ENCODE measurements at places on chromosomes 4 and X. TPM values are rescaled to one million over a fixed set of nuclear protein-coding genes. Genes with fewer than 3 reads are reported as not detected.

GRCh38 chr4:53479736-53480525, 102.5 kb downstream of the FIP1L1 start:
- no peak overlapping the region for H3K27ac ChIP-seq
- H3K27me3 ChIP-seq = no peaks in the 10 kb centered on the region
- H3K36me3 ChIP-seq = no peaks in the 10 kb centered on the region
- DNase-seq = no peak

DNA sequence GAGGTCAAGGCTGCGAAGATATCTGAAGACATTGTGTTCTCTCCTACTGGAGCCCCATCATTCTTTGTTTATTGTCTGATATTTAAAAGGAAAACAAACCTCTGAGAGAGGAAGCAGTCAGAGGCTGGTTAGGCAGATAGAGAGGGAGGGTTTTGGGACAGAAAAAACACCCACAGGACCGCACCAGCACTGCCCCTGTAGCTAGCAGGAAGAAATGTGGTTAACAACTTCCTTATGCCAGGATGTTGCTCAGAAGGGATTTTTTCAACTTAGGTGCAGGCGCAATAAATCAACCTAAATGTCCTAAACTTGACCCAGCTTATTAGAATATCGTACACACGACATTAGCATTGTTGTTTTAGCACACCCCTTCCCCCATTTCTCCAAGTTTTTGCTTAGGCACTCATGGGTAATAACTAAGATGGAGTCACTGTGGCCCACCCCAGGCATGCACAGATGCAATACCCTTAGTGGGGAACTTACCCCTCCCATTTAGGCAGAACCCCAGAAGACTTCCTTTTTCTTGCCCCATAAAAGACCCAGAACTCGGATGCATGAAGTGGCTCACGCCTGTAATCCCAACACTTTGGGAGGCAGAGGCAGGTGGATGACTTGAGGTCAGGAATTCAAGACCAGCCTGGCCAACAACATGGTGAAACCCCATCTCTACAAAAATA, 2.8 kb upstream of the ZNF718 start:
- no peaks in the 10 kb centered on the region for H3K27me3 ChIP-seq
- H3K4me1 ChIP-seq = no peaks in the 10 kb centered on the region
- peak overlapping the region; percentile 0 for H3K4me3 ChIP-seq
- peak overlapping the region; percentile 73 for H3K27ac ChIP-seq

DNA sequence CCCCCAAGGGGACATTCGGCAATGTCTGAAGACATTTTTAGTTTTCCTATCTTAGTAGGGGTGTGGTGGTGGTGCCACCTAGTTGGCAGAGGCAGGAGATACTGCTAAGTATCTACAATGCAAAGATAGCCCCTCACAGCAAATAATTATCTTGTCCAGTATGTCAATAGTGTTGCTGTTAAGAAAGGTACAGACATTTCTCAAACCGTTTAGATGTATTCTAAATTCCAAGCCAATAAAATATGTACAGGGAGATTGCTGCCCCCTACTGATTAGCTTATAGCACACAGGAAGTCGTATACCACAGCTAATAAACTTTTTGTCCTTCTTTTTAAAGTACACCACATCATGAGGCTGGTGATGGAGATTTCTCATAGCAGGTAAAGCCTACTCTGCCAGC, 260.5 kb downstream of the TMA16 start:
- no peaks in the 10 kb centered on the region for H3K36me3 ChIP-seq
- H3K27me3 ChIP-seq = no peaks in the 10 kb centered on the region
- H3K27ac ChIP-seq = no peak overlapping the region
- H3K4me1 ChIP-seq = no peaks in the 10 kb centered on the region

GRCh38 chr4:154368060-154368459, 123.5 kb downstream of the DCHS2 start:
- no peak for DNase-seq
- no peak overlapping the region for H3K4me3 ChIP-seq
- H3K27me3 ChIP-seq = peaks cover 4% of the 10 kb centered on the region
- no peaks in the 10 kb centered on the region for H3K36me3 ChIP-seq
- no peaks in the 10 kb centered on the region for H3K4me1 ChIP-seq

UGT2A1 gene
- not detected for total RNA-seq

- no peaks in the 10 kb centered on the region for H3K4me1 ChIP-seq
- no peak for DNase-seq
- H3K36me3 ChIP-seq = no peaks in the 10 kb centered on the region
- no peak overlapping the region for H3K27ac ChIP-seq
Measured at GRCh38 chrX:22095286-22095685, 63.2 kb downstream of the PHEX start.

GATA1 gene
- total RNA-seq = 0.44 TPM

DNA sequence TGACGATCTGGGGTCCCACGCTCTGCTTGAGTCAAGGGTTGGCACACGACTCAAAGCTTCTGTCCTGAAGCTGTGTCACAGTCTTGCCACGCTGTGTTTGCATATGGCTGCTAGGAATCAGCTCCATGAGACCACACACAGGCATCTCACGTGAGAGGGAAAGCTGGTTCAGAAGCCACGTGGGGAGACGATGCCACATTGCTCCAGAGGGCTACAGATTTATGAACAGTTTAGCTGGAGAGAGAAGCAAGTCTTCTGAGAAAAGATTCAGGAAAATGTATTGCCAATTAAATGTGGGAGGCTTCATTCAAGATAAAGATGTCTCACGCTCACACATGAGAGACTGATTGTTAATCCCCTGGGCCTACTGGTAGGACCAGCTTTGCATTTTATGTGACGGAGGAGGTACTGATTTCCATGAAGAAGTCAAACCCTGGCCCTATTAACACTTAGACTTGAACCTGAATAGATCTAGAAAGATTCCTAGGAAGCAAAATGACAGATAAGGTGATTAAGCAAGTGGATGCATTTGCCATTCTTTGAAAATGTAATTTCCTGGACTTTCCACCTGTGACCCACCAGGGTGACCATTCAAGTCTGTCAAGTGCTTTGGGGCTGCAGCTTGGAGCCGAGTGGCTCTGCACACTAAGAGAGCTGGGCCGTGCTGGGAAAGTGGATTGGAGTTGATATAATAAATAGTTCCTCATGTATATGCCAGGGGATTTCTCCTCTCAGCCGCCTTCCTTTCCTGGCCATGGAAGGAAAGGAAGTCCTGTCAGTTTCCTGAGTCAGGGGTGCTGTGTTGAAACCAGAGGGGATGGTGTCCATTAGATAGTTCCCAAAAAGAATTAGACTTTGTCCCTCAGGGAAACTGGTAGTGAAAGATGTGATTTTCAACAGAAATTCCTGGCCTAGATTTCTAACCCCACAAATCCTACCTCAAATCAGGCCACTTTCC, 29.0 kb downstream of the ENPP6 start:
- H3K27me3 ChIP-seq = no peaks in the 10 kb centered on the region
- H3K4me3 ChIP-seq = no peak overlapping the region
- H3K36me3 ChIP-seq = no peaks in the 10 kb centered on the region

- no peaks in the 10 kb centered on the region for H3K4me1 ChIP-seq
- DNase-seq = no peak
- H3K4me3 ChIP-seq = no peak overlapping the region
- H3K36me3 ChIP-seq = no peaks in the 10 kb centered on the region
- no peaks in the 10 kb centered on the region for H3K27me3 ChIP-seq
Measured at GRCh38 chrX:115939070-115939469, 231.5 kb upstream of the AGTR2 start.

SMIM10L2A gene
- 3.2 TPM for total RNA-seq

DNA sequence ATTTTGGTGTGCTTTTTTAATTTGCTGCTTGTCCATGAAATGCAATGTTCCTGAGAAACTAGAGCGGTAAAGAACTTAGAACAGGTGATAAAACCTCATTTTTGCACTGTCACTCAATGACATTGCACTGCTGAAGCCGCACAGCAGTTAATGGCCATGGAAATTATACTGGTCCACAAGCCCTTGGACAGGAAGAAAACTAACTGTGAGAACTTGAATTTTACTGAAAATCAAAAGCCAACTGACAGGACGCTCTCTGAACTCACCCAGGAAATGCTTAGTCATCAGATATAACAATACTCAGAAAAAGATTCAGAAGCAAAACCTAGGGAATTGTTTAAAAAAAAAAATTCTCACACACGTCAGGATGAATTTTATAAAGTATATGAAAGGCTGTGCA, 246.4 kb upstream of the SLC7A11 start:
- H3K27ac ChIP-seq = no peak overlapping the region
- no peaks in the 10 kb centered on the region for H3K27me3 ChIP-seq
- no peak for DNase-seq
- H3K36me3 ChIP-seq = no peaks in the 10 kb centered on the region
- no peak overlapping the region for H3K4me3 ChIP-seq

- no peak overlapping the region for H3K27ac ChIP-seq
- no peak overlapping the region for H3K4me3 ChIP-seq
Measured at GRCh38 chrX:152915541-152916241, 17.8 kb downstream of the ZNF185 start.

IQSEC2 gene
- 1.4 TPM for total RNA-seq

GRCh38 chr4:140137671-140138070, 16.3 kb downstream of the MAML3 start:
- DNase-seq = no peak
- H3K27ac ChIP-seq = no peak overlapping the region
- no peaks in the 10 kb centered on the region for H3K27me3 ChIP-seq
- no peak overlapping the region for H3K4me3 ChIP-seq
- H3K4me1 ChIP-seq = peaks cover 18% of the 10 kb centered on the region

GRCh38 chrX:154021131-154021611, 1.5 kb upstream of the IRAK1 start:
- no peak overlapping the region for H3K4me3 ChIP-seq
- no peak for DNase-seq
- H3K4me1 ChIP-seq = peaks cover 37% of the 10 kb centered on the region
- no peak overlapping the region for H3K27ac ChIP-seq

BCORL1 gene
- 12.6 TPM for total RNA-seq

GIMD1 gene
- not detected for total RNA-seq

GRCh38 chr4:53767482-53767881, 176.2 kb upstream of the LNX1 start:
- no peaks in the 10 kb centered on the region for H3K36me3 ChIP-seq
- no peaks in the 10 kb centered on the region for H3K4me1 ChIP-seq
- no peak for DNase-seq
- H3K27ac ChIP-seq = no peak overlapping the region
- no peak overlapping the region for H3K4me3 ChIP-seq

- H3K4me1 ChIP-seq = no peaks in the 10 kb centered on the region
- H3K36me3 ChIP-seq = no peaks in the 10 kb centered on the region
- H3K27ac ChIP-seq = peak overlapping the region; percentile 49
- H3K4me3 ChIP-seq = peak overlapping the region; percentile 10
Measured at GRCh38 chrX:41382714-41383645, 49.0 kb downstream of the DDX3X start.

DNA sequence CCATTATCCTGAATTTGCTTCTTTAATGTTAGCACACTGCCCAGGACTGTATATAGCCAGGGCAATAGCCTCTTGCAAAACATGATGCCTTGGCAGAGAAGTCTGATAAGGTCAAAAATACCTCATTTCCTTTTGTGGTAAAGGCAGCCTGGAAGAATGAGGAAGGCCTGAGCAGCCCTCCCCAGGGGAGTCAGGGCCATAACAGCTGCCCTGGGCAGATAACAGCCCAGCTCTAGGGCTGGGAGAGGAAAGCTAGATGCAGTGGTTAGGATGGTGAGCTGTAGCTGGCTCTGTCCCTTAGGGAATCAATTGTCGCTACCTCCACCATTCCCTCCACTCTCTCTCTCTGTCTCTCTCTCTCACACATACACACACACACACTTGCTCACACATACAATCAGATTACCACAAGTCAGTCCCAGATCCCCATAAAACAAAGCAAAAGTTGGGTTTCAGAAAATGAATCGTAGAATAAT, 29.2 kb downstream of the EFHC2 start:
- H3K27me3 ChIP-seq = no peaks in the 10 kb centered on the region
- H3K36me3 ChIP-seq = no peaks in the 10 kb centered on the region
- no peak for DNase-seq
- no peak overlapping the region for H3K27ac ChIP-seq
- H3K4me3 ChIP-seq = no peak overlapping the region

- DNase-seq = no peak
- no peaks in the 10 kb centered on the region for H3K27me3 ChIP-seq
- H3K36me3 ChIP-seq = peaks cover 29% of the 10 kb centered on the region
- H3K4me1 ChIP-seq = peaks cover 70% of the 10 kb centered on the region
- no peak overlapping the region for H3K4me3 ChIP-seq
- peak overlapping the region; percentile 21 for H3K27ac ChIP-seq
Measured at GRCh38 chr4:108094923-108095482, 73.7 kb downstream of the LEF1 start.

DNA sequence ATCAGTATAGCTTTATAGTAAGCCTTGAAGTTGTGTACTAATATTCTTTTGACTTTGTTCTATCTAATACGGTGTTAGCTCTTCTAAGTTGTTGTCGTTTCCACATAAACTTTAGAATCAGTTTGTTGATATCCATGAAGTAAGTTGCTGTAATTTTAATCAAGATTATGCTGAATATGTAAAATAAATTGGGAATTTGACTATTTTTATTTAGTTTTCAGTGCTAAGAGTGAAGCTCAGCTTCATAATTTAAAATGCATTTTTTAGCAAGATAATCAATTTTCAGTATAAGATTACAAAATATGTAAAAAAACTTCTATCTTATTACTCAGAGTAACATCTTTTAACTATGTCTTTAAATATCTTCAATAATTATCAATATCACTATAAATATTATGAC, 1374.8 kb downstream of the PCDH7 start:
- no peaks in the 10 kb centered on the region for H3K4me1 ChIP-seq
- H3K27ac ChIP-seq = no peak overlapping the region

- no peaks in the 10 kb centered on the region for H3K4me1 ChIP-seq
- no peaks in the 10 kb centered on the region for H3K36me3 ChIP-seq
- H3K27me3 ChIP-seq = no peaks in the 10 kb centered on the region
- no peak overlapping the region for H3K4me3 ChIP-seq
- no peak overlapping the region for H3K27ac ChIP-seq
Measured at GRCh38 chr4:7427831-7428260, 6.9 kb downstream of the PSAPL1 start.

DNA sequence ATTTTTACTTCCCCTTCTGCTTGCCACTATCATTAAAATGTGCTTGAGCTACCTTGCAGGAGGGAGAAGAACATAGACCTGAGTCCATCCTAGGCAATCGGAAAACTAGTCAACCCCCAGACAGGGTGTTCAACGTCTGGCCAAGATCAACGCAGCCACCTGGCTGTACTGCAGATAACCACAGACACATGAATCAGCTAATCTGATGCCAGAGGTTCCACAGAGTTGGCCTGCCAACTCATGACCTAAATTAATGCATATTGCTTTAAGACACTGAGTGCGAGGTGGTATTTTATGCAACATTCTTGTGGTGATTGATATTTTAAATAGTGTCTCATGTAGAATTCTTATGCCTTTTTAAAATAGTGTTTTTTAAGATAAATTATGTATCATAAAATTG, 1283.8 kb upstream of the PABPC4L start:
- no peaks in the 10 kb centered on the region for H3K27me3 ChIP-seq
- no peaks in the 10 kb centered on the region for H3K36me3 ChIP-seq
- no peaks in the 10 kb centered on the region for H3K4me1 ChIP-seq
- H3K4me3 ChIP-seq = no peak overlapping the region

DNA sequence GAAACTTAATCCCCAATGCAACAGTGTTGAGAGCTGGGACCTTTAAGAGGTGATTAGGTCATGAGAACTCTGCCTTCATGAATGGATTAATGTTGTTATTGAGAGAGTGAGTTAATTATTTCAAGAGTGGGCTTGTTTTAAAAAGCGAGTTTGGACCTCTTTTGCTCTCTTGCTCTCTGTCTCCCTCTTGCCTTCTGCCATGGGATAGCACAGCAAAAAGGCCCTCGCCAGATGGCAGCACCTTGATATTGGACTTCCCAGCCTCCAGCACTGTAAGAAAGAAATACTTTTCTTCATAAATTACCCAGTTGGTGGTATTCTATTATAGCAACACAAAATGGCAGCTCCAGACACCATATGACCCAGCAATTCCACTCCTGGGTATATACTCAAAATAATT, 7.0 kb upstream of the ATP6AP2 start:
- H3K4me3 ChIP-seq = no peak overlapping the region
- no peak for DNase-seq
- peaks cover 9% of the 10 kb centered on the region for H3K4me1 ChIP-seq
- no peak overlapping the region for H3K27ac ChIP-seq
